ENCODE measurements at places on chromosomes 11 and 22.
A peak's percentile ranks its signal among the peaks of the same experiment; 100 is the strongest.

- no peak for DNase-seq
Measured at GRCh38 chr11:102971766-102972165, 16.2 kb upstream of the MMP13 start.

DNA sequence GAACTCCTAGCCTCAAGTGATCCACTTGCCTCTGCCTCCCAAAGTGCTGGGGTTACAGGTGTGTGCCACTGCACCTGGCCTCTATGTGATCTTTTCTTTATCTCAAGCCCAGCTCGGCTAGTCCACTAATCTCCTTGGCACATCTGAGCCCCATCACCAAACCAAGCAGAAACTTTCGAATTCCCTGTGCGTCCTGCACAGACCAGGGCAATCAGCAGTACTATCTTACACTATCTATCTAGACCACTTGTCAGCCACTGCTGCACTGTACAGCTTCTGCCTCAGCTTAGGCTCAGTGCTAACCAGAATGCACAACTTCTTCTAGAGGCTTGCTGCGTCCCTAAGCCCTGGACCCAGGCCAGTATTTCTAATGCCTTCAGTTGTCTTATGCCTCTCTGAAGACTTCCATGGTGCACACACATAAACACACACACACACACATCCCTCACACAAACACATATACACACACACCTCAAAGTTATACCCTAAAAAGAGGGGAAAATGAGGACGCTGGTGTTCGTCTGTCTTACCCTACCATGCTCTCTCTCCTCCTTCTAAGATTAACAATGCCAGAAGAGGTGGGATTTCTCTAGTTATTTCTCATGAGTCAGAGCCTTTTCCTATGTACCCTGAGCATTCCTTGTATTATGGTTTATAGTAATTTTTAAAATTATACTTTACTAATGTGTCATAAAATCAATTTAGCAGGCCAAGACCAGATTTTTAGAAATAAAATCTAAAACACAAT, 59.3 kb upstream of the FAM181B start:
- DNase-seq, result no peak

DNA sequence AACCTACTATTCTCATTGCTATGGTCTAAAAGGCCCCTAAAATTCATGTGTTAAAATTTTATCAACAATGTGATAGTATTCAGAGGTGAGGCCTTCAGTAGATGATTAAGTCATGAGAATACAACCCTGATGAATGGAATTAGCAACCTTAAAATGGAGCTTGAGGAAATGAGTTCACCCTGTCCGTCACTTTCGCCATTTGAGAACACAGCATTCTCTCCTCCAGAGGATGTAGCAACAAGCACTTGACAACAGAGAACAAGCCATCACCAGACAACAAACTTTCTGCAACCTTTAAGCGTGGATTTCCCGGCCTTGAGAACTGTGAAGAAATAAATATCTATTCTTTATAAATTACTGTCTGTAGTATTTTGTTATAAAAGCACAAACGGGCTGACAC, 197.0 kb downstream of the SBF2 start:
- DNase-seq, result no peak

- no peak for DNase-seq
Measured at GRCh38 chr11:86120807-86121206, 51.9 kb upstream of the PICALM start.

DNA sequence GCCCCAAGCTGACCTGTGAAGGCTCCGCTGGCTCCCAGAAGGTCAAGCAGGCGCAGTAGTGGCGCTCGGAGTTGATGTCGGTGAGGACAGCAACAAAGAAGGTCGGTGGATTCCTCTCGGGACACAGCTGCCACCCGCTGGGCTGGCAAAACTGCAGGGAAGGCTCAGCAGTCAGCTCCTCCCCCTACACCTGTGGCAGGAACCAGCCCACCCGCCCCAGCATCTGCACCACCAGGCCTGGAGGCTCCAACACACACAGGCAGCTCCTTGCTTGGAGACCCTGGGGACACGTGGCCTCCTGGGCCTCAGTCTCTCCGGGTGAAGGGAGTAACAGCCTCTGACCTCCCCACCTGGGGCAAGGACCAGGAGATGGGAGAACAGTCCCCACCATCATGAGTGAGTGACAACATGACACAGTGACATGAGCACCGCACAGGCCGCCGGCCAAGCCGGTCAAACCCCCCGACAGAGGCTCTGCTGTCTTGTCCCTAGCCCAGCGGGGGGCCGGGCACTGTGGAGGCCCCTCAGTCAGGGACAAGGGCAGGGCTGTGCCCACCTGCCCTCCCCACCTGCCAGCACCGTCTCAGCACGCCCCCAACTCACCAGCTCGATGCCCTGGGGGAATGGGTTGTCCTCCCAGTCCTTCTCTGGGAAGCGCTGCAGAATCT, 6.9 kb downstream of the SBF1 start:
- no peak for DNase-seq

DNA sequence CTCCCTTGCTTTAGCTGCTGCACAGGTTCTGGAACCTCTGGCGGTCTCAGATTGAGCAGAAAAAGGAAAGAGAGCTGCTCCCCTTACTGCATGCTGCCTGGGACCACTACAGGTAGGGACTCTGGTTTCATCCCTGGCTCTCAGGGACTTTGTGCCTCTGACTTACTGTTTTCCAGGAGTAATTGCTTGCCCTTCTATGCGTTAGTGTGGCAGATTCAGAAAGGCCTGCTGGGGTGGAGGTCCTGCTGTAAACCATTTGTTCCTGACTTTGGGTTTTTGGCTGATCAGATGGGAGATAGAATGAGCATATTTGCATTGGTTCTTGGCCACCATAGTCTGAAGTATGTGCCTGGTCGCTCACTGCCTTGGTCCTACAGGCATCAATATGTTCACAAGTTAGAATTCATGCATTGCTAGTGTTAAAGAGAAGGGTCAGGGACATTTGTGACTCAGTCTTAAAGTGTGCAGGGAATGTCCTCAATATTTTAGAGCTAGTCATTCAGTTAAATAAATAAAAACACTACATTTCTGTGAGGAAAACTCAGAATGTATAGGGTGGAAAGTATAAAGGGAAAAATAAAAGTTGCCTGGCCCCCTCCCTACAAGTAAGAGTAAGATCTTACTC, 78.0 kb downstream of the PISD start:
- DNase-seq, result no peak

DNA sequence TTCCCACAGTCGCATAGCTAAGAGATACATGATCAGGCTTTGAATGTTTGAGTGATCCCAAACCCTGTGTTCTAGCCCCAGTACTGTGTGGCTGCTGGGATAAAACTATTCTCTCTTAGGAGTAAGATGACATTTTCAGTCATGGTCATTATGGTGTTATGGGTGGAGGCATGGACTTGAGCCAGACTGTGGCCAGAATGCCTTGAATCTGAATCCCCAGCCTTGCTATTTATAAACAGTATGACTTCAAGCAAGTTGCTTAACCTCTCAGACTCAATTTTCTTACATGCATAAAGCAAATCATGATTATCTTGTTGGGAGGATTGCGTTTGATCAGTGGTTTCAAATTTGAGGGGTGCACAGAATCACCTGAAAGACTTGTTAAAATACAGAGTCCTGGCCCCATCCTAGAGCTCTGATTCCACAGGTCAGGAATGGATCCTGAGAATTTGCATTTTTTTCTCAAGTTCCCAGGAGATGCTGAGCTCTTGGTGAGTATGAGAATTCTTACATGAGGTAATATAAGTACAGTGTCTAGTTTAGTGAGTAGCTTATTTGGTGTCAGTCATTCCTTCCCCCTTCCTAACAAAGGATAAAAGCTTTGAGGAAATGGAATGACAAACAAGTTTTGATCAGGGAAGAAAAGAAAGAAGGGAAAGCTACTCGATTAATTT, 571.7 kb downstream of the METTL15 start:
- DNase-seq, result no peak

GRCh38 chr11:12889243-12889642, 119.9 kb upstream of the RASSF10 start:
- DNase-seq, result peak; percentile 78

DNA sequence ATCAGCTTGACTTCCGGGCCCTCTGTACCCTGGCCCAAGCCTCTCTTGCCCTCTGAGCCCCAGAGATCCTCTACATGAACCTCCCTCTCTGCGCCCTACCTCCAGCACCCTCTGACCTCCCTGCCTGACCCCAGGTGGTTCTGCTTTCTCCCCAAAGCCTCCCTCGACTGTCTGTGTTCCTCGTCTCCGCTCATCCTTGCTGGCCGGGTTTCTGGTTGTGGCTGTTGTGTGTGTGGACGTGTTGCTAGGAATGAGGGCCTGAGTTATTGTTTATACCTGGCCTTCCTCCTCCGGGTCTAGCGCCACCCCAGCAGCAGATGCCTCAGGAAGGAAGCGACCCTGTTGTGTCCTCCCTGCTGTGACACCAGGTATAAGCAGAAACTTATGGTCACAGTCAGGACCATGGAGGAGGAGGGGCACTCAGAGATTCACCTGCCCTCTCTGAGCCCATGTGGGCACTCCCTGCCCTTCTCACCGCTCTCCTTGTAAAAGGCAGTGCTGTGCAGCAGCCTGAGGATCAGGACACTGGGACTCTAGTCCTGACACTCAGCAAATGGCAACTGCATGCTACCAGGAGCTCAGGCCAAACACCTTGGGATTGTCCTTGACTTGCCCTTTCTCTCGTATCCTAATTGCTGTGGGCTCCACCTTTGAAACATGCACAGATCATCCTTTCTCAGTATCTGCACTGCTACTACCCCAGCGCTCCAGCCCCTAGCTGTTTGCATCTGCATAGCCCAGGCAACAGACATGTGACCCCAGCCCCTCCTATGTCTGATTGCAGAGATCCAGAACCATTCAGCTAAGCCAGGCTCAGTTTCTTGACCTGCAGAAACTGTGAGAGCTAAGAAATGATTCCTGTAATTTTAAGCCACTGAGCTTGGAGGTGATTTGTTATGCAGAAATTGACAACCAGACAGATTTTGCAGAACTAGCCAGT, 140.1 kb downstream of the ST3GAL4 start:
- no peak for DNase-seq

DNA sequence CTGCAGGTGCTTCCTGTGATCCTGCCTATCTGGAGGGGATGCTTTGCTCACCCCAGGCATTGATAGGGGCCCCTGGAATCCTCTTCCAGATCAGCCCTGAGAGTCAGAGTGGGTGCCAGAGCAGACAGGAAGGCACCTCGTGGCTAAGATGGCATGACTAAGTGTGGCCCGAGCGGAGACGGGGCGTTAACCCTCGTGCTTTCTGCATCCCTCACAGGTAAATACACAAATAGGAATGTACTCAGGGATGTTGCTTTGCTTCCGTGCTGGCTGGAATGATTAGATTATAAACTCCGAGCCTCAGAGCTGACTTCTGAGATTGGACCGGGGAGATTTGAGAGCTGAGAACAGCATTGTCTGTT, 312.7 kb upstream of the B3GAT1 start:
- no peak for DNase-seq

DNA sequence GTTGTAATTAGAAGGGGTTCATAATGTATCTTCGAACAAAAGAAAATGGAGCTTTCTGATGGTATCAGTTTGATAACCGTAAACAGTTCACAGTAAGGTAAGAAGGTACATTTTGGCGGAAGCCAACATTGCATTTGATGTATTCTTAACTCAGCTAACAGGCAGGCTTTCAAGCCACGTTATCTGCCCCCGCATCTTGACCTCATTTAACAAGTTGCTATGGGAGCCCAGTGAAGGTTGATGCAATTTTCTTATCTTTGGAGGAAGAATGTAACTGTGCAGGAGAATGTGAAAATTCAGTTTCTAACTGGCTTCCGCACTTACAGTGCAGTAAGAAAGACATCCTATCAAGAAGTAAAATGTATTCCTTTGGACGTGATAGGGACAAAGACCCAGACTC, 110.6 kb downstream of the ETS1 start:
- DNase-seq, result no peak

DNA sequence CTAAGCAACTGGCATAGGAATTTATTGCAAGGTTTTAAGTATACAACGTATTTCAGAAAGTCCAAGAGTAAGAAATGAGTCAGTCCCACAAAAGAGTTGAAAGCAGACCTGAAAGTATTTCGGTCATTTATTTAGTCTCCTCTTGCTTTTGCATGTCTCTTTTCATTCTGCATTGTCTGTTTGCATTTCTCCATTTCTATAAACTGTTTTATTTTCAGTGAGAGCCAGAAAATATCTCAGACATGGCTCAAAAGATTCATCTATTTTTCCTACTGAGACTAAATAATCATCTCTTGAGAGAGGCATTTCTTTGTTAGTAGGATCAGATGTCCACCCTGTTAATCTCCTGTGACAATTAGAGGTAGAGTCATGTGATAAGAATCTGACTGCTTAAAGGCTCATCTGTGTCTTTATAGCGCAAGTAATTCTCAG, 219.1 kb upstream of the CCDC179 start:
- DNase-seq, result no peak

DNA sequence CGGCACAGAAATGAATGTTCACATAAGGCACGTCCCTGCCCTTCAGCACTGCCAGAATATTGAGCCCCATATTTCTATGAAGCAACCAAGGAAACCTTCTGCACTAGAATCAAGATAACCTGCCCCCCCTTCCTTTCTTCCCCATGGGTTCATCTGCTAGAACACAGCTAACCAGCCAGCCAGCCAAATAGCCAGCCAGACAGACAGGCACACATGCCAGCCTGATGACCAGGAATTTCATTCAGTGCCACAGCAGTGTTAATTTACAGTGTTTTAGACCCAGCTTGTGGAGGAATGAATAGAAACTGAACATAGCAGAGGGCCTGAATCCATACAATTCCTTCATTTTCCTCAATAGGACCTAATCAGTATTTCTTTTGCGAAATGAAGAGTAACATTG, 57.0 kb downstream of the TENM4 start:
- no peak for DNase-seq

DNA sequence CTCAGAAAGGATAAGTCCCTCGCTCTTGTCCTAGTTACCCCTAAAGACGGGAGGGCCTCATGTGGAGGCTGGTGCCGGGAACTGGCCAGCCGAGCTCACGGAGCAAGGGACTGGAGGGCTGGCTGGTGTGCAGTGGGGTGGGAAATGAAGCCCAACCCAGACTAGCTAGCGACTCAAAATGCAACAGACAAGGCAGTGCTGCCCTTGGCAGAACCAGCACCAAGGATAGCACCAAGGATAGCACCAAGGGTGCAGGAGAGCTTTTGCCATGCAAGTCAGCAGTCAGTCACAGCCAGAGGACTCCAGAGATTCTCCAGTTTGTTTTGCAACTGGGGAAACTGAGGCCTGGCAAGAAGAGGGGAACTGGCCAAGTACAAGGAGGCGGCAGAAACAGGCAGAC, 6.5 kb upstream of the BATF2 start:
- no peak for DNase-seq

GRCh38 chr11:119991022-119991404, 146.9 kb downstream of the TRIM29 start:
- no peak for DNase-seq

DNA sequence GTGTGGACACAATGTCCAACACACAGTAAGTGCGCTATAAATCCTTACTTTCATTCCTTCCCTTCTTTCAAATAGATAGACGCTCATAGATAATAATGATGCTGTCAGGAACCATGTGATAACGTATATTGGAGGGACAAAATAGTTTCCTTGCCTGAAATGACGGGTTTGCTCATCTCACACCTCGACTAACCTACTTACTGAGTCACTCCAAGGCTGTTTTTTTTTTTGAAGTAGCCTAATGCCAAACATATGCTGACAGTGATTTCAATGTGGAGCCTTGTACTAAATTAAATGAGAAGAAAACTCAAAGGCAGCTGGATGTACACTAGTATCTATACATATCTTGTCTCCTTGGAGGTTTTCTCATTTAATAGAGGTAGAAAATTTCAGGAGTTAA, 400.5 kb downstream of the NELL1 start:
- no peak for DNase-seq

- DNase-seq, result no peak
Measured at GRCh38 chr11:60307507-60308195, 19.4 kb upstream of the MS4A6E start.

All from aorta (tissue), 5 donors.